ENCODE measurements at places on chromosomes 1 and 21.

GRCh38 chr1:152505083-152505482, 5.5 kb upstream of the LCE5A start:
- no peak for DNase-seq

- DNase-seq = no peak
These were observed 359.3 kb downstream of the SMYD3 start for GRCh38 chr1:246147524-246148461.

- no peak for DNase-seq
These were observed 665.5 kb downstream of the PTPRU start for GRCh38 chr1:29901624-29902325.

DNA sequence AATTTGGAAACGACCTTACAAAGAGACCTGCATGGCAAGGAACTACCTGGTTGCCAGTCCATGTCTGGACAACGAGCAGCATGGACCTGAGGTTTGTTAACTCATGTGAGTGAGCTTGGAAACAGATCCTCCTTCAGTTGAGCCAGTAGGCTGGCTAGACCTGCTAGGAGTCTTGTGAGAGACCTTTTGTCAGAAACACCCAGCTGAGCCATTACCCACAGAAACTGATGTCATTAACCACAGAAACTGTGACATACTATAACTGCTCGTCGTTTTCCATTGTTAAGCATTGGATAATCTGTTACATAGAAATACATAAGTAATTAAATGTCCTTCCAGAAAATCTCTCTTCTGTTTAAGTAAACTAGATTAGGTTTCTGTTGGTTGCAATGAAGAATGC, 211.1 kb upstream of the C21orf91 start:
- DNase-seq = no peak

DNA sequence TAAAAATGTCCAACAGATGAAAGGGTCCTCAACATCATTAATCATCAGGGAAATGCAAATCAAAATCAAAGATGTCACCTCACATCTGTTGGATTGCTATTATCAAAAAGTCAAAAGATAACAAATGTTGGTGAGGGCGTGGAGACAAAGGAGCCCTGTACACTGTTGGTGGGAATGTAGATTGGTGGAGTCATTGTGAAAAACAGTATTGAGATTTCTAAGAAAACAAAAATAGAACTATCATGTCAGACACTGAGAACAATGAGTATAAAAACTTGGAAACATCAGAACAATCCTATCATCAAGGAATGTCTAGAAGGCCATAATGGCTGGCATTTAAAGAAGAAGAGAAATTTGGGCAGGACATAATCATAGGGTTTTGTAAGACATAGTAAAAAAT, 209.2 kb upstream of the PTGFR start:
- DNase-seq = no peak

GRCh38 chr1:54575605-54576290, 27.7 kb downstream of the ACOT11 start:
- no peak for DNase-seq

GRCh38 chr1:208159555-208160258, 84.5 kb downstream of the PLXNA2 start:
- peak; percentile 27 for DNase-seq

- DNase-seq = peak; percentile 4
These were observed 6.7 kb upstream of the CFAP126 start for GRCh38 chr1:161374373-161374772.

DNA sequence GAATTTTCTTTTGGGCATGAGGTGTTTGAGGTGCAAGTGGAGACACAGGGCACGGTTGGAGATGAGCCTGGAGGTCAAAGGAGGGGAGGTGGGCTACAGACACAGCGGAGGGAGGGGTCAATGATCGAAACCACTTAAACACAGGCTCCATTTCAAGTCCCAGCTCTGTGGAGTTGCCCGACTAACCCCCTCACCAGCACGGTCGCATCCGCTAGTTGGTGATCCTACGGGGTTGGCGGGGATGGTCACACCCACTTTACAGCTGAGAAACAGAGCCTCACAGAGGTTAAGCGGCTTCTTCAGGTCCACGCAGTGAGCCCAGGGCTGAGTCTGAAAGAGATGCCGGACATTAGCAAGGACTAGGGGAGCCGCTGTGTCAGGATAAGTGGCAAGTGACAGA, 60.1 kb upstream of the RUNX3 start:
- DNase-seq = no peak

DNA sequence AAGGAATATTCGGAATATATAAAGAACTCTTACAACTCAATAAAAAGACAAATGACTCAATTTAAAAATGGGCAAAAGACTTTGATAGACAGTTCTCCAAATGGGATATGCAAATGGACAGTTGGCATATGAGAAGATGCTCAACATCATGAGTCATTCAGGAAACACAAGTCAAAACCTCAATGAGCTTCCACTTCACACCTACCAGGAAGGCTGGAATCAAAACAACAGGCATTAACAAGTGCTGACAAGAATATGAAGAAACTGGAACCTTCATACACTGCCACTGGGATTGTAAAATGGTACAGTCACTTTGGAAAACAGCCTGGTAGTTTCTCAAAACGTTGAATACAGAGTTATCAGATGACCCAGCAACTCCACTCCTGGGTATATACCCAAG, 17.2 kb downstream of the PGBD5 start:
- no peak for DNase-seq

DNA sequence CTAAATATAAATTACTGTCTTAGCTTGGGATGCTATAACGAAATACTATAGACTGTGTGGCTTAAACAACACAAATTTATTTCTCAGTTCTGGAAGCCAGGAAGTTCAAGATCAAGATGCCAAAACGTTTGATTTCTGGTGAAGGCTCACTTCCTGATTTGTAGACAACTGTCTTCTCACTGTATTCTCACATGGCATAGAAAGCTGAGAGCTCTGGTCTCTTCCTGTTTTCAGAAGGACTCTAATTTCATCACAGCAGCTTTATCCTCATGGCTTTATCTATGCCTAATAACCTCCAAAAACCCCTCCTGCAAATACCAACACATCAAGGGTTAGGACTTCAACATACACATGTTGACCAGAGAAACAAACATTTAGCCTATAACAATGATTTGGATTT, 1795.5 kb downstream of the MRPL39 start:
- DNase-seq = no peak

DNA sequence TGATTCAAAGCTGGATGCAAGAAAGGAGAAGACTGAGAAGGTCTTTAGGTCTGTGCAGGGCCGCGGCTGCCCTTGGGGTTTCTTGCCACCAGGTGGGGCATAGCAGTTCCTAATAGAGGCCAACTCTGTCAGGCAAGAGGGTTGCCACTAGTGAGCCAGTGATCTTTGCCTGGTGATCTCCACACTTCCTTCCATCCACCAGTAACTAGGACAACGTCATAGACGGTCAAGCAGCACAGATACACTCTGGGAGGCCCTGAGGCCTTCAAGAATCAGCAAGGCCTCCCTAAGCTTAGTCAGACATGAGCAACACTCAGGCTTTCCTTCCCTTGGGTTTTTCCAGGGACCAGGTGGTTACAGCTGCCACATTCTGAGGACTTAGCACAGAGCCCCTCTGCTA, 32.9 kb upstream of the ATP2B4 start:
- no peak for DNase-seq

GRCh38 chr1:101079341-101079740, 53.8 kb upstream of the DPH5 start:
- DNase-seq = no peak

GRCh38 chr1:100861379-100861778, 33.3 kb downstream of the EXTL2 start:
- DNase-seq = no peak

Measured in NCI-H1694 treated with DMSO at 0.1 percent for 48 hours (cell line).